ENCODE measurements at places on chromosomes 12 and 14.

DNA sequence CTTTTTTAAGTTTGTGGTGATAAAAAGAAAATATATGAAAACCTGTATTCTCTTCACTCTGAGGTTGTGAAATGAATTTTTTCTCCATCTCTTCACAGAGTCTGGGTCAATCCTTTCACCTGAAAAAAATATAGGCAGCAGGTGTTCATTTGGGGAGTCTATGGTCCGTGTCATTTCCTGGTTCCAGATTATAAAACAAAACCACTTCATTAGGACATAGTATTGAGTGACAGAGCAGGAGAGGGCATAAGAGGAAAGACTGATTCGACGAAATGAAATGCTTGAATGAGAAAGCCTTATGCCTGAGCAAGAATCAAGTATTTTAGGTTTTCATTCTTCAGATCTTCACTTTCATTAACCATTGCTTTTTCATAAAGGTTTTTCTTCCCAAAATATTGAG is 51.8 kb upstream of the NUAK1 start:
- DNase-seq = no peak

DNA sequence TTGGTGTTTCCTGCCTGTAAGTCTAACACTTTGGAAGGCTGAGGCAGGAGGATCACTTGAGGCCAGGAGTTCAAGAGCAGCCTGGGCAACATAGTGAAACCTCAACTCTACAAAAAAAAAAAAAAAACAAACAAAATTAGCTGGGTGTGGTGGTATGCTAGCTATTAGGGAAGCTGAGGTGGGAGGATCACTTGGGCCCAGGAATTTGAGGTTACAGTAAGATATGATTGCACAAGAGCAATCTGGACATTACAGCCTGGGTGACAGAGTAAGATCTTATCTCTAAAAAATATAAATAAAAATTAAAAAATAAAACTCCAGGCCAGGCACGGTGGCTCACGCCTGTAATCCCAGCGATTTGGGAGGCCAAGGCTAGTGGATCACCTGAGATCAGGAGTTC is 39.8 kb upstream of the CMKLR1 start:
- no peak for DNase-seq

GRCh38 chr12:18257251-18257650 is 4.1 kb upstream of the PIK3C2G start:
- DNase-seq = no peak

- no peak for DNase-seq
Measured at GRCh38 chr12:32331133-32331532, 68.2 kb upstream of the FGD4 start.

GRCh38 chr14:89473569-89473968 is 56.5 kb upstream of the FOXN3 start:
- DNase-seq = no peak

DNA sequence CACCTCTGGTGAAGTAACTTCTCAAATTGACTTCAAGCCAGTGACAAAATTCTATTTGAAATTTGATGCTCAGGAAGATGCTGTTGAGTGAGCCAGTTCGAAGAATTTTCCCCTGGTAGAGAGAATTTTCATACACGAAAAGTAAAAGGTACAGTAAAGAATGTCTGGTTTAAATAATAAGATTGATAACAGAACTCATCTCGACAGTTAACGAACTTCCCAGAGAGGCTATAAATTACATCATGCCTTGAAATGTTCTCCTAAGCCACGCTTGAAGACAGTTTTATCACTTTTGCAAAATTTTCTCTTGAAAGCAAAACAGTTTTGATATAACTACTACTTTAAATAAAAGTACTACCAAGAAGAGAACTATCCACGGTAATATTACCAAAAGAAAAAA is 14.4 kb upstream of the OR11G2 start:
- no peak for DNase-seq

- DNase-seq = peak; percentile 8
Measured at GRCh38 chr12:116759783-116760621, 21.9 kb downstream of the RNFT2 start.

DNA sequence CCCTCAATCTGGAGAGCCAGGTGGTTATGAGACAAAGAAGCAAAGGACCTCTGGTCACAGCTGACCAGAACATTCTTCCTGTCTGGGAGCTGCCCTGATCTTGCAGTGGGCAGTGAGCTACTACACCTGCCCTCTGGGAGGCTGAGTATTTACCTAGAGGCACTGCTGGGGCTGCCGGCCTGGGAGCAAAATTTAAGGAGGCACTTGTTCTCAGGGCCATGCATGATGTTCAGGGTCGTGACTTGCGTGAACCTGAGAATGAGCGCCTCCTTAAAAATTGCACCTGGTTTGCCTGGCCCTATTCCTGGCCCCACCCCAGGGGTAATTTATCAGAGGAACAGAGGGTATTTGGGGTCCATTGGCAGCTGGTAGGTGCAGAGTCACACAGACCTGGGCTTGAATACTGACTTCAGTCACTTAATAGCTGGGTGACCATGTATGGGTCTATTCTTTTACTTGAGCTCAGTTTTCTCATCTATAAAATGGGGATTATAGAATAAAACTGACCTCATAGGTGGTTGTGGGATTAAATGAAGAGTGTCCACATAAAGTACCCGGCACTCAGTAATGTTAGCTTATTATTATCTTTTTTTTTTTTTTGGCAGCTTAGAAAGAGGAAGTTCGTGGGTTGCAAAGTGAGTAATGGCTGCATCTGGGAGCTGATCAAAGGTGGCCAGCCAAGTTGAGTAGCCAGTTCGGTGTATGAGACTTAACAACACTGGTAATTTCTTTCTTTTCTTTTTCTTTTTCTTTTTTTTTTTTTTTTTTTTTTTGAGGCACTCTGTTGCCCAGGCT is 107.4 kb upstream of the MED13L start:
- no peak for DNase-seq

DNA sequence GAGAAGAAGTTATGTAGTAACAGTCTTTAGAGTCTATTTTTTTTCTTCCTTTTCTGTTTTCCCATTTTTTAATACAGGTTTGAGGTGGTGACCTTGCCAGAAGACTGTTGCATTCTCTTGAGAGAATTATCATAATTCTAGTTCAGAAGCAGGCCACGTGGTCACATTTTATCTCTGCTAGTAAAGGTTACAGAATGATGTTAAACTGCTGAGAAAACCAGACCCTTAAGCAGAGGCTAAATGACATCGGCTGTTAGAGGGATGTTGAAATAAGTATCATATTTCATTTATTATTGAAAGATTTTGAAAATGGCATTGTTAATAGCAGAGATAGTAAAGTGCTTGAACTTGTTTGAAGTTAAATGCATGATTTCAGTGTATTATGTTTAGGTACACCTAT is 49.2 kb downstream of the BRMS1L start:
- no peak for DNase-seq

GRCh38 chr12:70359458-70360197 is 6.5 kb upstream of the KCNMB4 start:
- no peak for DNase-seq

DNA sequence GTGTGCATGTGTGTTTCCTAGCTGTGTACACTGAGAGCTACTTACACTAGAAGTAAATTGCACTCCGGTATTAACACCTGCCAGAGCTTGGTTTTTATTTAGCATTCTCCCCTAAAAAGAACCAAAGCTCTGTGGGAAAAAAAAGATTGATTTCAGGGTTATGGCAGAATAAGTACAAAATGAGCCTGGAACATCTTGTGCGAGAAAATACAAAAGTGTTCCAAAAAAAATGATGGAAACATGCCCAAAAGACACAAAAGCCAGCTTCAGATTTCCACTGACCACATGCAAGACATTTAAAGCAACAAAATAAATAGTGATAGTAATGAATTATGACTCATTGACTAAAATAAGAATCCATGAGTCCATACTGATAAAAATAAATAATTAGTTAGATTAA is 188.3 kb downstream of the GXYLT1 start:
- no peak for DNase-seq

- no peak for DNase-seq
Measured at GRCh38 chr14:70845601-70846000, 36.3 kb upstream of the MAP3K9 start.

DNA sequence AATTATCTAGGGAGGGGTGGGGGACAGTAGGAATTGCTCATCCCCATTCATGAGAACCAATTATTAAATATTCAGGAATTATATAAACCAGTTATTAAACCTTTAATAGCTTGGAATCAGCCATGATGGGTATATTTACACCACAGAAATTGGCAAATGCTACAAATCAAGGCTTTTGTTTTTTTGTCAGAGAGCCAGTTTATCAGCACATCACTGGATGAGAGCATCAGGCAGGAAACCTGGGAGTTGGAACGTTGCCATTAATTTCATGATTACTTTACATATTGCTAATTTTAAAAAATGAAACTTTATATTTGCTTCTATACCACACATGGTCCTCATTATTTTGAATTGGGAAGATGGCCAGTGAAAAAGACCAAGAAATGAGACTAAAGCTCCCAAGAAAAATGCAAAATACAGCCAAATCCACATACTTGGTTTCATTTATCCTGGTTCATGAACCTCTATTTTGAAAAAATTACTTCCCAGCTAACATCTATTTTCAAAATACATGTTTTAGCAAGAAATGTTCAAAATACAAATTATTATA is 48.4 kb downstream of the ATL1 start:
- DNase-seq = no peak

GRCh38 chr12:131948166-131948712 is 1.5 kb upstream of the EP400 start:
- no peak for DNase-seq

- no peak for DNase-seq
Measured at GRCh38 chr12:22687361-22688076, 62.5 kb downstream of the ETNK1 start.

GRCh38 chr14:50619569-50620141 is 48.5 kb downstream of the SAV1 start:
- DNase-seq = no peak

GRCh38 chr14:54804538-54805041 is 98.0 kb downstream of the GCH1 start:
- DNase-seq = no peak

- no peak for DNase-seq
Measured at GRCh38 chr14:91956616-91957015, 9.1 kb upstream of the FBLN5 start.

DNA sequence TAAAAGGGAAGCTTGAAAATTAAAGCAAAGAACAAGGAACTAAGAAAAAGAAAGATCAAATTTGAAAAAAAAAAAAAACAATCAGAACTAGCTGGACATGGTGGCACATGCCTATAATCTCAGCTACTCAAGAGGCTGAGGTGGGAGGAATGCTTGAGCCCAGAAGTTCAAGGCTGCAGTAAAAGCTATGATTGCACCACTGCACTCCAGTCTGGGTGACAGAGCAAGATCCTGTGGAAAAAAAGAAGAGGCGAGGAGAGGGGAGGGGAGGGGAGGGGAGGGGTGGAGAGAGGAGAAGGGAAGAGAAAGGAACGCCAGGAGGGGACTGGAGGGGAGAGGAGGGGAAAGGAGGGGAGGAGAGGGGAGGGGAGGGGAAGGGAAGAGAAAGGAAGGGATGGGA is 43.0 kb downstream of the EEA1 start:
- DNase-seq = no peak

DNA sequence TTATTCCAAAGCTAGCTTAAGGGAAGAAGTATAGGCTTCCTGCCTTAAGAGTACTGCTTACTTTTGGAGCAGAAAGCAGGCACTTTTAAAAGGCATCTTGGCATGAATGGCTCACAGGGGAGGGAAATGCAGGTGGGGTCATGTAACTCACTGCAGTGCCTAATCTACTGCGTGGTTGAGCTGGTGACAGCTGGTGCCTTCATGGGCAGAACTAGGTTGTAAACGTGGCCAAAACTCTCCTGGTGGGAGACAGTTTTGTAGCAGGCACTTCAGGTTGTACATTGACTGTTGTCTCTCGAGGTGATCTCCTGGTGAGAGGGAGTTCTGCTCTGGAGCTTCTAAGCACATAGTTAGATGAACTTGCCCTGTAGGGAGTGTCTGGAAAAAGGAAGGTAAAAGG is 962.5 kb downstream of the DIO2 start:
- DNase-seq = no peak

GRCh38 chr12:55929306-55929791 is 1.6 kb upstream of the DGKA start:
- peak; percentile 69 for DNase-seq
